H1 (cell line): ENCODE measurements at places on chromosomes 7 and 10.

GRCh38 chr7:11592699-11593098, 239.3 kb downstream of the THSD7A start:
- no peak overlapping the region for H3K27ac ChIP-seq
- H3K27me3 ChIP-seq: no peaks in the 10 kb centered on the region
- H3K36me3 ChIP-seq: no peaks in the 10 kb centered on the region
- H3K4me3 ChIP-seq: no peak overlapping the region

GRCh38 chr7:105206985-105207384, 181.7 kb downstream of the SRPK2 start:
- H3K4me3 ChIP-seq: no peak overlapping the region
- DNase-seq: no peak

DNA sequence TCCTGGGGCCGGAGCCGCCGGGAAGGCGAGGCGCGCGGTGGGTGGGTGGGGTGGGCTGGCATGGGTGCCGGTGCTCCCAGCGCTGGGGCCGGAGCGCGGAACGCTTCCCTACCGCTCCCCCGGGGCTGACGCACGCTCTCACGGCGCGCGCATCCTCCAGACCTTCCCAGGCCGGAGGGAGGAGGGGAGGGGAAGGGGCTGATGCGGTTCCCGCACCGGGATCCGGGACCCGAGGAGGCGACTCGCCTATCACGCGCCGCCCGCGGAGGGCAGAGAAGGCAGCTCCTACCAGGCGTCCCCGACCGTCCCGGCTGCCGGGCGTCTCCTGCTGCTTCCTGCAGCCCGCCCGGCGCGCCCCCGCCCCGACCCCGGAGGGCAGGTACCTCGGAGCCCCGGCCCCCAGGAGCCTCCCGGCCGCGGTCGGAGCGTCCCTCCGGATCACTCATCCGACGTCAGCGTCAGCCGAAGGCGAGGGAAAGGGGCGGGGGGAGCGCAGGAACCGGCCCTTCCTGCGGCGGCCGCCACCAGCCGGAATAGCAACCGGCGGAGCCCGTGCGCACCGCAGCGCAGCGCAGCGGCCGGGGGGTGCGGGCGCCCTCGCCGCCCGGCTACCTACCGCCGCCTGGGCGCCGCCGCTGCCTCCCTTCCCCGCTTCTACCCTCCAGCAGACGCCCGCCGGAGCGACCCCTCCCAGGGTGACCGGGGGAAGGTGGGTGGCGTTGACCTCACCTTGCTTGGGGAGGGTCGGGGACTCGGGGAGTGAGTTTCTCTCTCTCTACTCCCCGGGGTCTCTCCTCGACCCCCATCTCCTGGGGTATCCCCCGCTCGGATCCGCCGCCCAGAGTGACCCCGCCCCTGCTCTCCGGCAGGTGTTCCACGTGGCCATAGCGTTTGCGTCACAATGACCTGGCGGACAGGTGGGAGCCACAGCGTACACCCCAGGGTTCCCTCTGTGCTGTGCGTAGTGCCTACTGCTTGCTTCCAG, at the start of gene ICA1:
TSS of gene ICA1 (minus strand) at position 457 of the 985 bp plus-strand sequence. CDS start 26,241 bp downstream, outside the sequence.
- no peaks in the 10 kb centered on the region for H3K4me1 ChIP-seq
- H3K27me3 ChIP-seq: no peaks in the 10 kb centered on the region
- peak within 1 kb of the TSS; percentile 82 for H3K4me3 ChIP-seq
- H3K27ac ChIP-seq: peak within 1 kb of the TSS; percentile 77; the same call in 1 of the 2 replicates
- no peaks in the 10 kb centered on the region for H3K36me3 ChIP-seq

- H3K36me3 ChIP-seq: no peaks in the 10 kb centered on the region
- H3K27me3 ChIP-seq: no peaks in the 10 kb centered on the region
- no peak overlapping the region for H3K4me3 ChIP-seq
- no peaks in the 10 kb centered on the region for H3K4me1 ChIP-seq
- no peak for DNase-seq
Measured at GRCh38 chr10:17348501-17349349, 105.7 kb downstream of the ST8SIA6 start.

- no peak overlapping the region for H3K27ac ChIP-seq
- peaks cover 7% of the 10 kb centered on the region for H3K36me3 ChIP-seq
- H3K27me3 ChIP-seq: no peaks in the 10 kb centered on the region
- no peak for DNase-seq
- H3K4me3 ChIP-seq: no peak overlapping the region
Measured at GRCh38 chr7:44757311-44757710, 8.7 kb downstream of the ZMIZ2 start.

- no peaks in the 10 kb centered on the region for H3K27me3 ChIP-seq
- no peak overlapping the region for H3K27ac ChIP-seq
- DNase-seq: no peak
- peaks cover 3% of the 10 kb centered on the region for H3K4me1 ChIP-seq
- H3K36me3 ChIP-seq: no peaks in the 10 kb centered on the region
Measured at GRCh38 chr10:125708971-125709503, 10.5 kb upstream of the EDRF1 start.

DNA sequence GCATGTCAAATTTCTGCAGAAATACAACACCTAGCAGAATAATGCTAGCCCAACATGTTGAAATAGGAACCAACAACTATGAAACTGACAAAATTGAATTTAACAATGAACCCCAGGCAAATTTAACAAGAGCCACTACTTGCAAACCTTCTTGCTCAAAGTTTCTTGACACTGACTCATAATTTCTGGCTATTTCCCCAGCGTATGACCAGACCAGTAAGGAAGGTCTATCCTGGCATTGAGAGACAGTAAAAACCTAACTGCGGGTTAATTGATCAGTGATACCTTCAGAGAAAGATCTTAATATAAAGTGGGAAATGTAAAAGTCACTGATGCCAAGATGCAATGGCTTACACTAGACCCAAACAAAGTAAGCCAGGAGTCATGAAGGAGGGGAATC, 510.1 kb downstream of the ARL4A start:
- no peaks in the 10 kb centered on the region for H3K4me1 ChIP-seq
- H3K27ac ChIP-seq: no peak overlapping the region
- H3K36me3 ChIP-seq: no peaks in the 10 kb centered on the region
- no peaks in the 10 kb centered on the region for H3K27me3 ChIP-seq
- DNase-seq: no peak

DNA sequence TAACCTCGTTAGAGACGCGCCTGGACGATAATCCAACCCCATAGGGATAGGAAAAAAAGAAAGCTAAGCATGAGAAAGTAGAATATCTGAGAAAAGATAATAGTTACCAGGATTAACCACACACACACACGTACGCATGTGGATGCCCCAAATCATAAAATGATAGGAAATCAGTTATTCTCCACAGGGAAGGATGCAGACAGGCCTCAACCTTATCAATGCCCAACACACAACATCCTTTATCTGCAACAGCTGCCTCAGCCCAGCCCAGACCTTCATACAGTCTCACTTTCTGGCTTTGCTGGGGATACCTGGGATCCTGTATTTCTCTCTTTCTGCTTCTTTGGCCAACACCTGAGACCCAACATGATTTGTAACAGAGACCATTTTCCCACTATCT, 123.0 kb downstream of the NOC3L start:
- H3K4me1 ChIP-seq: no peaks in the 10 kb centered on the region
- no peak overlapping the region for H3K27ac ChIP-seq
- H3K4me3 ChIP-seq: no peak overlapping the region

DNA sequence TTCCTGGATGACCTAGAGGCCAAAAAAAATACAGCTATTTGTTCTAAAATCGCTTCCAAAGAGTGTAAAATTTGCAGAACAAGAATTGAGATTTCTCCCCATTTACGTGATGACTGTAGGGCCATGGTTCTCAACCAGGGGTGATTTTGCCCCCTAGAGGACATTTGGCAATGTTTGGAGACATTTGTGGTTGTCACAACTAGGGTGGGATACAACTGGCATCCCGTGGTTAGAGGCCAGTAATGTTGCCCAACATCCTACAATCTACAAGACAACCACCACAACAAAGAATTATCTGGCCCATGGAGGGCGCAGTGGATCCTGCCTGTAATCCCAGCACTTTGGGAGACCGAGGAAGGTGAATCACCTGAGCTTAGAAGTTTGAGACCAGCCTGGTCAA, 22.8 kb upstream of the MALSU1 start:
- no peak overlapping the region for H3K27ac ChIP-seq
- no peaks in the 10 kb centered on the region for H3K4me1 ChIP-seq
- DNase-seq: peak; percentile 17
- no peaks in the 10 kb centered on the region for H3K27me3 ChIP-seq
- H3K4me3 ChIP-seq: no peak overlapping the region

GRCh38 chr7:90625051-90625450, 28.9 kb downstream of the CDK14 start:
- no peaks in the 10 kb centered on the region for H3K36me3 ChIP-seq
- H3K4me1 ChIP-seq: peaks cover 18% of the 10 kb centered on the region

GRCh38 chr10:71075759-71076472, 136.5 kb upstream of the UNC5B start:
- no peaks in the 10 kb centered on the region for H3K36me3 ChIP-seq
- no peak for DNase-seq
- no peak overlapping the region for H3K4me3 ChIP-seq
- no peak overlapping the region for H3K27ac ChIP-seq

DNA sequence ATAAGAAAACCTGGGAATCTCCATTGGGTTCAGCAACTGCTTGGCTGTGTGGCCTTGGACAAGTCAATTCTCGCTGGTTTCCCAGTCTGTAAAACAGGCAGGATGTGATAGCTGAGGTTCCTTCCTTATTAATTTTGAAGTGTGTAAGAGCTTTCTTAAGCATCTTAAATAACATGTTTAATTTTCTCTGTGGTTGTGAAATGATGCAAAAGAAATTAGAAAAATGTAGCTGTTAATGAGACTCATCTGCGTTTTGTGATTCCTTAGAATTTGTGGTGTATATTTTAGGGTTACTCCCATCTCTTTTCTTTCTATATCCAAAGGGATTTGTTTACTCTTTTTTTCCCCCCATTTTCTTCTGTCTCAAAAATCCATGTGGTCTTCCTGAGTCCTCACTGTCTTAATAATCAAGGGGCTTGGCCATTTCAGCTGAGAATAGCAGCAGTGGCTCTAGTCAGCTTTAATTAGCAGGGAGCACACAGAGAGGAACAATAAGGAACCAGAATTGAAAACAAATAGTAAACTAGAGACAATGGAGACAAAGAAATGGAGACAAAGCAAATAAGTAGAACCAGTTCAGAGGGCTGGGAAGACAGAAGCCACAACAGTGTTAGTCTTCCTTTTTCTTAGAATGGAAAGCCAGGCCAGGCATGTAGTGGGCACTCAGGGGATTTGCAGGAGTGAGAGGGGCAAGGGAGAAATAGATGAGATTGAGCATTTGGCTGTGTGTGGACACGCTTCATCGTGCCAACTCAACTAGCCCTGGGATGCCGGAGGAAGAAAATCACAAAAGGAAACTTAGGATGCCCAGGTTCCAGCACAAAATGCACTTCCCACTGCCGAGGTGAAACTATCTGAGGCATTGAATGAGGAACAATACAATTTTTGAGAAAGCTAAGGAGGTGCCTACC, 93.9 kb downstream of the CHN2 start:
- H3K27ac ChIP-seq: no peak overlapping the region
- H3K4me1 ChIP-seq: peaks cover 18% of the 10 kb centered on the region
- H3K4me3 ChIP-seq: no peak overlapping the region

- H3K4me1 ChIP-seq: peaks cover 5% of the 10 kb centered on the region
- H3K27me3 ChIP-seq: no peaks in the 10 kb centered on the region
- H3K36me3 ChIP-seq: peaks cover 48% of the 10 kb centered on the region
- no peak overlapping the region for H3K4me3 ChIP-seq
- DNase-seq: no peak
Measured at GRCh38 chr10:100993986-100994708, 5.5 kb upstream of the LZTS2 start.

- no peaks in the 10 kb centered on the region; the same call in 1 of the 2 replicates for H3K36me3 ChIP-seq
- no peak overlapping the region for H3K27ac ChIP-seq
- H3K4me1 ChIP-seq: no peaks in the 10 kb centered on the region
- no peak overlapping the region for H3K4me3 ChIP-seq
Measured at GRCh38 chr10:20302033-20302432, 485.8 kb downstream of the PLXDC2 start.

GRCh38 chr7:99121496-99122021, 22.3 kb downstream of the SMURF1 start:
- no peaks in the 10 kb centered on the region for H3K27me3 ChIP-seq
- no peak overlapping the region for H3K4me3 ChIP-seq
- no peaks in the 10 kb centered on the region for H3K36me3 ChIP-seq

DNA sequence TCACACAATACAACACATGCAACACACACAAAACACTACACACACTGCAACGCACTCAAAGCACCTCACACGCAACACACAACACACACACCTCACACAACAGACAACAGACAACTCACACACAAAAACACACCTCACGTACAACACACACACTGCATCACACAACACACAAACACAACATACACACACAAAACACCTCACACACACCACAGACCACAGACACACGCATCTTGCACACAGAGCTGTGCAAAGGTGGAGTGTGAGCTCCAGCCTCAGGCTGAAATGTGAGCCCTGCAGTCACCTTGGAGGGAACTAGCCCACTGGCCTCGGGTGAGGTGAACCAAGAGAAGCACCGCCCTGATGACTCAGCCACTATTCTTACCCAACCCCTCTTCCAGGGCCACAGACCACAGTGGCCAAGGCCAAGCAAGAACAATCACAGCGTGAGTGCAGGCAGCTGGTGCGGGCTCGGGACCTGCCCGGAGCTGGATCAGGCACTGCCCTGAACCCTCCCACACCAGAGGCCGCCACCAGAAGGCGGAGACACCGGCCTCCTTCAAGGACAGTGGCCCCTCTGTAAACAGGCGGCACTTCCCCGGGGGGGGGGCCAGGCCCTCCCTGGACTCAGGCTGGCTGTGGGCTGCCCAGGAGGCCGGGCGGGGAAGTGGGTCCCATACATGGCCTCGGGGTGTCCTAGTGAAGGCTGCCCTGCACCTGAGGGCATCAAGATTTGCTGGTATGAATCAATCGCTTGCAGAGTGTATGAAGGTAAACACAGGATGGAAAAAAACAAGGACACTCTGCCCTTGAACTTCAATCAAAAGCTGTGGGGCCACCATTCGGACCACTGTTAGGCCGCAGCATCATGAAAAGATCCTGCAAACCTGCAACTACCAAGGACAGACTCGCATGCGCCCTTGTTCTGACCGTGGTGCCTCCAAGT, 106.7 kb downstream of the TNS3 start:
- no peak overlapping the region for H3K27ac ChIP-seq
- no peak overlapping the region for H3K4me3 ChIP-seq
- peaks cover 17% of the 10 kb centered on the region for H3K4me1 ChIP-seq
- no peak for DNase-seq
- peaks cover 29% of the 10 kb centered on the region for H3K27me3 ChIP-seq
